ENCODE measurements at places on chromosomes 7 and 10. TPM values are rescaled to one million over a fixed set of nuclear protein-coding genes. Genes with fewer than 3 reads are reported as not detected.

LIPK gene
- not detected for total RNA-seq

- H3K4me1 ChIP-seq, result peaks cover 43% of the 10 kb centered on the region
- no peak for DNase-seq
- H3K27me3 ChIP-seq, result no peaks in the 10 kb centered on the region
- no peak overlapping the region for H3K27ac ChIP-seq
- H3K36me3 ChIP-seq, result no peaks in the 10 kb centered on the region
- no peak overlapping the region for H3K4me3 ChIP-seq
Measured at GRCh38 chr7:139734395-139734794, 43.4 kb downstream of the HIPK2 start.

NODAL gene
- not detected for total RNA-seq

NKX1-2 gene
- not detected for total RNA-seq

DNA sequence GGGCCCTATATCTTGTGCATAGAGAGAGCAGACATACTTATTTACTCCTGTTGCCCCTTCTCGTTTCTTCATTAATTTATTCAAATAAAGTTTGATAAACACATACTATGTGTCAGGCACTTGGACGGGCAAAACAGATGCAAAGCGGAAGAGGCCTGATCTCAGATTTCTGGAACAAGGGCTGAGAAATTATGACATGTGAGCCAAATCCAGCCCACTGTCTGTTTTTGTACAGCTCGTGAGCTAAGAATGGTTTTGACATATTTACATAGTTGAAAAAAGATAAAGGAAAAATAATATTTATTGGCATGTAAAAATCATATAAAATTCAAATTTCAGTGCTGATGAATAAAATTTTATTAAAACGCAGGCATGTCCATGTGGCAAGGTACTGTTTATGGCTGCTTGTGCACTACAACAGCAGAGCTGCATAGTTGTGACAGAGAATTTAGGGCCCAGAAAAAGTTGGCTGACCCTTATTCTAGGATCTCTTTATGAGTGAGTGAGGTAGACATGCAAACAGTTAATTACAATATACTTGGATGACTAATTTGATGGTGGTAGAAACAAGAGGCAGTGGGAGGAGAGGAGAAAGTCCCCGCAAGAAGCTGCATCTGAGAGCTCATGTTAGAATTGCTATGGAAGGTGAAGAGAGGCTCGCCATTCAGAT is 68.1 kb upstream of the ITPRID1 start:
- no peaks in the 10 kb centered on the region for H3K27me3 ChIP-seq
- H3K27ac ChIP-seq, result no peak overlapping the region
- DNase-seq, result no peak
- H3K4me1 ChIP-seq, result no peaks in the 10 kb centered on the region
- H3K4me3 ChIP-seq, result no peak overlapping the region
